Stimulated activated CD8-positive, alpha-beta memory T cell treated with anti-CD3 and anti-CD28 coated beads, Interleukin-12 subunit alpha, Interleukin-12 subunit beta, amount 100 ng/mL, for 1 hour (primary cell): ENCODE measurements at places on chromosomes 5 and 9.

- DNase-seq: peak; percentile 19
Measured at GRCh38 chr5:140632366-140633020, 482 bp downstream of the CD14 start.

DNA sequence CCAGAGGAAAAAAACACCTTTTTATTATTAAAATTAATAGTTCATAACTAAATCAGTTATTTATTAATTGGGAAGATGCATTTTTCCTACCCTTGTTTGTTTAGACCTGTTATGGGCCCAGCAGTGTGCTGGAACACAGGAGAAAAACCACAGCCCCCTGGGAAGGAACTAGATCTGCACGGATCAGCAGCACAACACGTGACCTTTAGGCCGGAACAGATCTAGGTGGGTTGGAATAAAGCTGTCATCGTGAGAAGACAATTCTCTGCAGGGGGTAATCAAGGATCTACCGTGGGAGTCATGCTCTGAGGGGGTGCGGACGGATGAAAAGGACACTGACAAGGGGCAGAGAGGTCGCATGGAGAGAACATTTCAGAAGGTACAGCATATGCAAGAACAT lies 95.8 kb upstream of the SPATA31C2 start:
- no peak for DNase-seq

- no peak for DNase-seq
Measured at GRCh38 chr5:139759219-139759721, 36.3 kb upstream of the PSD2 start.

GRCh38 chr9:88536023-88536324 lies 996 bp downstream of the NXNL2 start:
- no peak for DNase-seq

GRCh38 chr5:15496886-15497285 lies 3.1 kb upstream of the FBXL7 start:
- DNase-seq: no peak

- no peak for DNase-seq
Measured at GRCh38 chr9:89449261-89449671, 48.6 kb downstream of the SEMA4D start.

GRCh38 chr5:72465066-72465465 lies 42.1 kb downstream of the ZNF366 start:
- no peak for DNase-seq

- no peak for DNase-seq
Measured at GRCh38 chr5:54807421-54807820, 178.0 kb downstream of the ESM1 start.

GRCh38 chr5:132427281-132428146 lies 58.0 kb downstream of the SLC22A5 start:
- DNase-seq: no peak

DNA sequence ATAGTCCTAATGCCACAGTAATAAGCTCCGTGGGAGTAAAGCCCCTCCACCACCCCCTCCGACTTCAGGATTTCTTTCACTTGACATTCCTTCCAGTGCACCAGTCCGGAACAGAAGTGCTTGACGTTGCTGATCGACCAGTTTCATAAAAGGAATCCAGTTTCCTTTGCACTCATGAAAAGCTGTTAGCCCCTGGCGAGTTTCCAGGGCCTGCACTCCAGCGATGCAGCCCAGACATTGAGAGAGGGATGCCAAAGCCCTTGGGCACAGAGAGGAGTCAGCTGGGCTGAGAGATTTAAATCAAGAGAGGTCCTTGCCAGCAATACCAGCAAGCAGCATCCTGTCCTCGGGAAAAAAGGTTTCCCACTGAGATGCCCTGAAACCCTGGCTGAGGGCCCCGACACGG lies 170.1 kb downstream of the GABBR2 start:
- DNase-seq: no peak

DNA sequence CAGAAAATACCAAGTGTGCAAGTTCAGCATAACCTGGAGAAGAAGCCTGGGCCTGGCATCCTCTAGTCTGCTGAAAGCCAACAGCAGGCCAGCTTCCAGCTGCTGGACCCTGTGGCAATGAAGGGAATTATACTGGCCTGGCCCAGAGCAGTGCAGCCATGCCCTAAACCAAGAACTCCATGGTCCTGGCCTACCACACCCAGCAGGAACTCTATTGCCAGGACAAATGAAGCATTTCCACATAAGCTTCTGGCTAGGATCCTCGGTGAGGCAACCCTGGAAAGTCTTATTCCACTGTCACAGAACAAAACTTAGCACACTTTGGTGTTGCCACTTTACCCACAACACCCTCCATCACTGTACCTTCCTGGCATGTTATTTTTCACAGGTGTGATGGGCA lies 35.5 kb downstream of the CDK5RAP2 start:
- DNase-seq: no peak

- no peak for DNase-seq
Measured at GRCh38 chr5:2742921-2743679, 8.4 kb downstream of the IRX2 start.

DNA sequence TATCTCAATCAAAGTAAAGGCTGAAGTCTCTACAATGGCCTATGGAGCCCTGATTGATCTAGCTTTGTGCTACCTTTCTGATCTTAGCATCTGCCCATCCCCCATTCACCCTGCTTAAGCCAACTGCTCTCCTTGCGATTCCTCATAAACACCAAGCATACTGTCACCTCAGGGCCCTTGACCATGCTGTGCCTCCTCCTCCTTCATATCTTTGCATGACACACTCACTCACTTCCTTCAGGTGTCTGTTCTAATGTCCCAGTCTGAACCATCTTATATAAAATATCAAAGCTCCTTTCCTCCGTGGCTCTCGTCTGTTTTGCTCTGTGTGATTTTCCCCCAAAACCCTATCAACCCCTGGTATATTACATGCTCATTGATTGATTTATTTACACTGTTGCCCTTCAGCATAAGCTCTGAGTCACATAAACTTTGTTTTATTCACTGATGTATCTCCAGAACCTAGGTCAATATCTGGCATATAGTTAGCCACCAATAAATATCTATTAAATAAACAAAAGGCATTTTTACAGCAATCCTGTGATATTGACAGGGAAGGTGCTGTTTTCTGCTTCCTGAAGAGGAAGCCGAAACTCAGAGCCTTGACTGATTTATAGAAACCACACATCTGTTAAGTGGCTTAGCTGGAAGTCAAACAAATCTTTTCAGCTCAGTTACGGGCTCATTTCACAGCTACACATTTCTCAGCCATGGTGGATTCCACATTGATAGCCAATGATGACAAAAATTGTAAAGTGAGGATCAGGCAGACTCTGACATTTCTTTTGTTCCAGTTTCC lies 103.6 kb downstream of the BOD1 start:
- DNase-seq: no peak

DNA sequence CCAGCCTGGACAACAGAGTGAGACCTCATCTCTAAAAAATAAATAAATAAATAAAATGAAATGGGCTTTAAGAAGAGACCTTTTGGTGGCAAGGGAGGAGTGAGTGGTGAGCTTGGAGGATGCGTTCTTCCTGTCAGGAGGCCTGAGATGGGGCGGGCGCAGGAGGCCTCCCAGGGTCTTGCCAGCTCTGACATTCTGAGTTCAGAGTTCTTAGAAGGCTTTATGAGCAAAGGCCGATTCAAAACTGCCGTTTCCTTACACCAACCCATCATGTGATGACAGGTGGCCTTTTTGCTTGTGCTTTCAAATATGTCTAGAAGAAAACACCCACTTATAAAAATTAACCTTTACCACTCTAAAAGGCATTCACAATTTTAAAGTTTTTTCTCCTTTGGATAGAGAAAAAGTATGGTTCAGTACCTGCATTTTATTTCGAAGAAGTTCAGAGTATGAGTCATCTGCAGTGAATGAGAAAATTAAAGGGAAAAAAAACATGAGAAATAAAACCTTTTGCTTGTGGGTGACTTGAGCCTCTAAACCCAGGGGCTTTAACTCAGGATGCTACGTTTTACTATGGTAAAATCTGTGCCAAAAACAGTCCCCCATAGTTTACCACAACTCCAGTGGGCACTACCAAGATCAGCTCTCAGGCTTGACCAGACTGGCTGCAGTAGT lies 157.4 kb upstream of the OTULINL start:
- no peak for DNase-seq

DNA sequence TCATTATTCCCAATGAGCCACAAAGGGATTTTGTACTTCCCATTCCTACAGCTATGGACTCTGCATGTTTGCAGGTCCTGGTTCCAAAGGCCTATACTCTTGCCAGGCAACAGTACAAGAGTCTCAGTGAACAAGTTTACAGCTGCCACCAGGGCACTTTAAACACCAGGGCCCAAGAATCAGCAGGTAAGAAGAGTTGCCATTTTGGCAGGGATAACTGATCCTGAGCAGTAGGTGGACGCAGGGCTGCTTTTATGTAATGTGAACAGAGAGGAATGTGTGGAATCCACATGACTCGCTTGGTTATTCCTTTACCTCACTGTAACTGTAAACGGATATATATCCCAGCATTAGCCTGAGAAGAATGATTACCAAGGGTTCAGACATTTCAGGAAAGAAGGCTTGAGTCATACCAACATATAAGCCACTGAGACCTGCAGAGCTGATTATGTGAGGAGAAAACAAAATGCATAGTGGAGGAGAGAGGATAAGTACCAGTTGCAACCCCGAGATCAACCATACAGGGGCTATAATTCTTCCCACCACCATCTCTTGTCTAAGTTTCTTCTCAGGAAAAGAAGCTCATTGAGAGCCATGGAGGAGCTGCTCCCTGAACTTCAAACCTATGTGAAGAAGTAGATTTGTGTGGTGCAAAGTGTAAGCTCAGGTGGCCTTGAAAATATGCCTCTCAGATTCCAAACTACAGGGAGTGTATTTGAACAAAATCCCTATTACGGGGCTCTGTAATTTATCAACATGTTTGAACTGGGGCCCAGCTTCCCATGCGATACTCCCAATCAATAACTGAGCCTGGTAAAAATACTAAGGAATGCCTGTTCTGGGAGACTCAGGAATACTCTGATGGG lies 24.6 kb downstream of the RAPGEF6 start:
- DNase-seq: no peak

- DNase-seq: no peak
Measured at GRCh38 chr5:1390861-1391600, 46.1 kb upstream of the CLPTM1L start.

- no peak for DNase-seq
Measured at GRCh38 chr5:139657363-139658321, 9.5 kb downstream of the CXXC5 start.

DNA sequence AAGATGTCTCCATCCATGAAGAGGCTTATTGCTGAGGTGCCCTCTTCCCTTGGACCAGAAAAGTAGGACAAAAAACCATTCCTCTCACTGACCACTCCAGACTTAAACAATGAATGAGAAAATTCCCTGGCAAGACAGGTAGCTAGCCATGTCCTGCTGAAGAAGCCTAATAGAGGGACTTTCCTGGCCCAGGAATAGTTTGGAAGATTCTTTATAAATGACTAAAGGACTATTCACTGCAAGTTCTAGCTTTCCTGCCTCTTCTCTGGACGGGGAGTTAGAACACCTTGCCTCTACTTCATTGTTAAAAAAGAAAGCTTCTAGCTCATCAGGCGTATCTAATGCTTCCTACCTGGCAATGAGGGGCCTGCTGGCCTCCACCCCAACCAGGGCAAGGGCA lies 153.6 kb downstream of the NR3C1 start:
- DNase-seq: no peak

GRCh38 chr5:90873033-90873517 lies 314.5 kb downstream of the ADGRV1 start:
- DNase-seq: no peak

DNA sequence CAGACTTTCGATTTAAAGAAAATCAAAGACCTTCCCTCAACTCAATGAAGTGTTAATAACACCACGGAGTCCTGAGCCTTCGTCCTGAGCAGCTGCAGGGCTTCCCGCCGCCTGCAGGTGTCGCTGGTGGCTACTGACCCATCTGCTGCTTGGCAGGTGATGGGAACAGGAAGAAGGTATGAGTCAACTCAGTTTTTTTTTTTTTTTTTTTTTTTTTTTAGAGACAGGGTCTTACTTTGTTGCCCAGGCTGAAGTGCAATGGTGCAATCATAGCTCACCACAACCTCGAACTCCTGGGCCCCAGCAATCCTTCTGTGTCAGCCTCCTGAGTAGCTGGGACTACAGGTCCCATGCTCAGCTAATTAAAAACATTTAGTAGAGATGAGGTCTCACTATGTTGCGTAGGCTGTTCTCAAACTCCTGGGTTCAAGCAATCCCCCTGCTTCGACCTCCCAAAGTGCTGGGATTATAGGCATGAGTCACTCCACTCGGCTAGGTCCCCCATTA lies 185.7 kb upstream of the IL12B start:
- peak; percentile 49 for DNase-seq

DNA sequence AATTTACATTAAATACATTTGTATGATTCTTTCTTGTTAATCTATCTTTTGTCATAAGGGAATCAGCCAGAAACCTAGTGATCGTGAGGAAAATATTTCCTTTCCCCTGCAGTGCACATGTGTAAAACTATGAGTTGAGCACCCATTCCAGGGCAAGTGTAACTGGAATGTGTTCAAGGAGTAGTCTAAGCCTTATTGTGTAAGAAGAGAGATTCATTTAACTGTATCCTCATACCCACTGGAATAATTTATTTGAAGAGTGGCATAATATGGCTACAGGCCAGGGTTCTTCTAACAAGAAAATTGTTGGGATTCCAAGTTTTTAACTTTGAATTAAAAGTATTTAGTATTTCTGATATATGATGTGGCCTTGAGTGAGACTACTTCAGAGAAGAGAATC lies 1692.7 kb downstream of the EFNA5 start:
- DNase-seq: no peak

DNA sequence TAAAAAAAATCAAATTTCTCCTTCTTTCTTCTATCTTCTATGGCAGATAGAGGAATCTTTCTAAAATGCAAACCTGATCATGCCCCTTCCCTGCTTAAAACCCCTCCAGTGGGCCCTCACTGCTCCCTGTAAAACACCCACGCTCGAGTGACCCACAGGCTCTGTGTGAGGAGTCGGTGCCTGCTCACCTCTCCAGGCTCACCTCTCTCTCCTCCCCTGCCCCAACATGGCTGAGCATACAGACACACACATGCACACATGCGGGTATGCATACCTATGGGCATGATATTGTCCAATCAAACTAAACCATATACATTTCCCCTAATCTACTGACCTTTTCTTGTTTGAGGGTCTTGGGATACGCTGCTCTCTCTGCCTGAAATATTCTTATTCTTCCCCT lies 40.8 kb upstream of the COL15A1 start:
- DNase-seq: no peak

DNA sequence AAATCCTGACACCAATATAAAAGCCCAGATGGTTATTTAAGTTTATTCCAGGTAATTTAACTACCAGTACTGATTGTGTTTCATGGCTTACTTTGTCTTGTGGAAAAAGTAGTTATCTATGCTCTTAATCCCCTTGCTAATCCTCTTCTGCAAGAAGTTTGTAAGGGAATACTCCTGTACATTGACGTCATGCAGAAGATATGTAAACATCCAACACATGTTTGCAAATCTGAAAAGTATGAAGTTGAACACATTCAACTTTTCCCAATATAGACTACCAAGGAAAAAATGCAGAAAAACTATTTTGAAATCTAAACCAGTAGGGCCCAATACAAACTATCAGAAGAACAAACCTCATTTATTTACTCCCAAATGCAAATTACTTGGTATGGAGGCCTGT lies 56.3 kb upstream of the ELL2 start:
- no peak for DNase-seq
